ENCODE measurements at places on chromosomes 6 and 20. TPM values are rescaled to one million over a fixed set of nuclear protein-coding genes. Genes with fewer than 3 reads are reported as not detected.

- no peak for DNase-seq
These were observed 102.7 kb upstream of the CNKSR3 start for GRCh38 chr6:154613137-154613676.

GRCh38 chr6:111734068-111735061 lies 128.7 kb upstream of the TRAF3IP2 start:
- DNase-seq = no peak

GRCh38 chr20:23691675-23692074 lies 2.8 kb upstream of the CST4 start:
- DNase-seq = no peak

GRCh38 chr6:41568585-41569384 lies 22.6 kb downstream of the FOXP4 start:
- no peak for DNase-seq

GRCh38 chr20:38692436-38693411 lies 31.6 kb upstream of the SLC32A1 start:
- DNase-seq = no peak

DNA sequence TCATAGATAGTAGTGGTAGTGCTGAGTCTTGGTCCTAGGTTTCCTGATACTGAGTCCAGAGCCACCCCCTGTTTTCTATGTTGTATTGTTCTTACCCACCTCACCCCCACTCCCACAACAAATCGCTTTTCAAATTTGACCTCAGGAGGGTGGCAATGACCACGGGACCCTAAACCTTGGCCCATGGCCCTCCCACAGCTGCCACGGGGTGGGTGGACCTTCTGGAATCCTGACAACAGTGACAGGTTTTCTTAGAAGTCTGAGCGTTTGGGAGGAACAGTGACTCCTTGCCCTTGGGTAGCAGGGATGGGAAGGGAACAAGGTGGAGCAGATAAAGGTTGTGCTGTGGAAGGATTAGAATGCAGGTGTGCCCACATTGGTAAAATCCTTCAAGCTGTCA lies 36.9 kb downstream of the TGM3 start:
- DNase-seq = no peak

DNA sequence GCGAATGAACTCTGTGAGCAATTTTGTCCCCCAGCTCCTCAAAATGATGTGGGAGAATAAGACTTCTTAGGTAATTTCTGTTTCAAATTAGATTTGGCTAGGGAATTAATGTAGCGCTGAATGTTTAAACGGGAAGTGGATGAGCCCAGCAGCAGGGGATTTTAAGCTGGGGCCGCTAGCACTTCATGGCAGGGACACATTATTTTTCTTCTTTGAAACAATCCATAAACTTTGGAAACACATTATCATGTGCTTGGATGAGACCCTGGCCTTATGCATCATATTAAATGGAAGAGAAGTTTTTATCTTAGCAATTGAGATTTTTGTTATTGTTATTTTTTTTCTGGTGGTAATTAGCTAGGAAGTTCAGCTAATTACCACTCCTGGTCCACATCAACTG lies 74.2 kb upstream of the FUCA2 start:
- no peak for DNase-seq

- DNase-seq = no peak
These were observed 29.0 kb downstream of the DAAM2 start for GRCh38 chr6:39821046-39821740.

DNA sequence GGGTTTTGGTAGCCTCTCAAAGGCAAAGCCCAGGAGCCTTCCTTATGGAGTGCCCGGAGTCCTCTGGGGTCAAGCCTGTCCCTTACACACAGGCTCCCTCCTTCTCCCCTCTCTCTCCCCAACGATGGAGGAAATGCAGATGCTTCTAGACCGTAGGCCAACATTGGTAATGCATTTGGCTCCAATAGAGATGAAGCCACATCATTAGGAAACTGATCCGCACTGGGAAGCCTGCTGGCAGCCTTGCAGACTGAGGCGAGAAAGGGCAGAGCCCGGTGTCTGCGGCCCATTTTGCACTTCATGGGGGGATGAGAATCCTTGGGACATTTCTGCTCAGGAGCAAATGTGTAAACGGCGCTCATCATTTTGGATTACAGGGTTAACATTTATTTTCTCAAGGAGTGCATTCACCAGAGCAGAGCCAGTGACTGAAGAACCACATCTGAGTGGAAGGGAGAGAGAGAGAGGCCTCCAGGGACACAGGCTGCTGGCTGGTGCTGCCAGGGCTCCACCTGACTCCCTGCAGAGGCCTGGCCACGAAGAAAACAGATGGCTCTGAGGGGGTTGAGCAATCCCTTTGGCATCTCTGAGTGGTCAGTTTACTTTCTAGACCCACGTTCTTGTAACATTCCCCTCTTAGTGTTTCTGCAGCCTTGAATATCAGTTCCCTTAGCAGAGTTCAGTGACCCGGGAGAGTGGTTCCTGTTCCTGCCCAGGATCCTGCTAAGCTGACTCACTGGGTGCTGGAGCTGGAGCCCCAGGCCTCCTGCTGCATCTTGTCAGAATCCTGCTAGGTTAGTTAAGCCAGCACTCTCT lies 4.4 kb upstream of the CST3 start:
- DNase-seq = no peak

DNA sequence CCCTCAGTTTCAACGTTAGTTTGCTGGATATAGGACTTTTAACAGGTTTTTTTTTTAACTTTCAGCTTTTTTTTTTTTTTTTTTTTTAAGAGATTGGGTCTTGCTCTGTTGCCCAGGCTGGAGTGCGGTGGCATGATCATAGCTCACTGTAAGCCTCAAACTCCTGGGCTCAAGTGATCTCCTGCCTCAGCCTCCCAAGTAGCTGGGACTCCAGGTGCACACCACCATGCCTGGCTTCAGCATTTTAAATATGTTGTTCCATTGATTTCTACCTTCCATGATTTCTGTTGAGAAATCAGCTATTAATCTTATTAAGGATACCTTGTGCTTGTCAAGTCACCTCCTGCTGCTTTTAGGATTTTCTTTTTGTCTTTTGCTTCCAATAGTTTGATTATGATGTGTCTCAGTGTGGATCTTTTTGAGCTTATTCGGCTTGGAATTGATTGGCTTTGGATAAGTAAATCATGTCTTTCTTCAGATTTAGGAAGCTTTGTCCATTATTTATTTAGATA lies 52.0 kb downstream of the CDYL start:
- DNase-seq = no peak

The GSTA3 gene
- total RNA-seq = not detected

DNA sequence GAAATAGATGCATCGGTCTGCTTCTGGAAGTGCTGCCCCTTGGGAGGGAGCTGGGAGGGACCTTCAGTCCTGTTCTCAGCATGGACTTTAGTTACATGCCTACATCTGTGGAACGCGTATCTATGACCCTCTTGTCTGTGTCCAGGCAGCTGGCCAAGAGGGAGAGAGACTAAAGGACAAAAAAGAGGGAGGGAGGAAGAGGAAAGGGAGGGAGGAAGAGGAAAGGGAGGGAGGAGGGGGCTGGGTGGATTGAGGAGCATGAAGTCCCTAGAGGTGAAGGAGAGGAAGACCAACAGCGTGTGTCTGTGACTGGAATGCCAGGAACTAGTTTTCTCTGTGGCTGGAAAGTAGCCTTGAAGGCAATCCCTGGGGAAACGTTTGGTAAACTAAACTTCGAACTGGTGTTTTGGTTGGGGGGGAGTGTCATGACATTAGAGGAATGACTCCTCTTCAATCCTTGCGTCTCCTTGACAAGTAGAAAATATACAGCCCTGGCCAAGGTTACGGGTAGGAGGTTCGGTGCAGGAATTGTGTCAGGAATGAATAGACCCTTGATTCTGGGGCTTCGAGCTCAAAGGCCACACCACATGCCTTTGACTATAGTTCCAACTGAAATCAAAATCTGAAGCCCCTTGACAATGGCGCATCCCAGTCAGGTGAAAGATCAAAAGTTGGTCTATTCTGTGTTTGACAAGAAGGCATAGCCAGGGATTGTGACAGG lies 52.0 kb upstream of the PLEKHG1 start:
- no peak for DNase-seq

The ACAT2 gene
- 20.6 TPM for total RNA-seq
